ENCODE measurements at places on chromosomes 5 and 9.

- no peak for DNase-seq
Observed at GRCh38 chr9:15121630-15122029, 185.4 kb downstream of the TTC39B start.

- DNase-seq, result no peak
Observed at GRCh38 chr9:91126761-91127445, 234.8 kb downstream of the AUH start.

DNA sequence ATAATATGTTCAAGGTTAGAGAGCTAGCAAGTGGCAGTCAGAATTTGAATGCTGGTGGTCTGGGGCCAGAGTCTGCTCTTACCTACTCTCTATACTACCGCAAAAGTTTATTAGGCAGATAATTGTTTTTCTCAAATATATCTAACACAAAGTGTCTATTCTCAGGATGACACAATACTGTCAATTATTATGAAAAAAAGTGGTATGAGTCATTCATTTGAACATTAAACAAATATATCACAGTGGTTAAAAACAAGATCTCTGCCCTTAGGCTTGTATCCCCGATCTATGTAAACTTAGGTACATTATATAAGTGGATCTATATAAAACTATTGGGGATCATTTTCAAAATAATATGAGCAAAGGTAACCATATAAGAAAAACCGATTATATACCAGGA lies 354.9 kb downstream of the CETN3 start:
- no peak for DNase-seq

- no peak for DNase-seq
Observed at GRCh38 chr5:76751291-76751690, 35.4 kb downstream of the F2R start.
